K562 (cell line): ENCODE measurements at places on chromosomes 6 and 20. TPM values are rescaled to one million over a fixed set of nuclear protein-coding genes. Genes with fewer than 3 reads are reported as not detected.

DNA sequence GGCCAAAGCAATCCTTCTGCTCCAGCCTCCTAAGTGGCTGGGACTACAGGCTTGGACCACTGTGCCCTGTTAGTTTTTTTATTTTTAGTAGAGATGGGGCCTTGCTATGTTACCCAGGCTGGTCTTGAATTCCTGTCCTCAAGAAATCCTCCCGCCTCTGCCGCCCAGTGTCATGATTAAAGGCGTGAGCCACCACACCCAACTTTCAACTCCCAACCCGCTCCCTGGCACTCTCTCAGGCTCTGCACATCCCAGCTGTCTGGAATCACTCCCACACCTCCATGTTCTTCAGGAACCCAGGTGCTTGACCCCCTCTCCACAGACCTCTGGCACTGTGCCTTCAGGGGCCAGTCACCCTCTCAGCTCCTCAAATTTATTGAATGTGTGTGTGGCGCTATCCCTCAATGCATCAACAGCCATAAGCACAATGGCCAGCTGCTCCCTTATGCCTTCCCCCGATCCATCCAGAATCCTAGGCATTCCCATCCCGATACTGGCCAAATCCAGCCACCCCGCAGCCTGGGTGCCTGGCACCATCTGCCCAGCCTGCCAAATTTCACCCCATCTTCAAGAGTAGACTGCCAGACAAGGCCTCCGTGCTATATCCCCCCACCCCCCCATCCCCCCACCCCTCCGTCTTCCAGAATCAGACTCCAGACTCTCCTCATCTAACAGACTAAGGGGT is 647 bp upstream of the POU5F1 start:
- DNase-seq: no peak
- H3K27ac ChIP-seq: no peak overlapping the region
- H3K4me1 ChIP-seq: peaks cover 24% of the 10 kb centered on the region
- no peaks in the 10 kb centered on the region for H3K36me3 ChIP-seq

- H3K4me1 ChIP-seq: no peaks in the 10 kb centered on the region; the same call in 1 of the 2 replicates
- H3K27ac ChIP-seq: no peak overlapping the region
- DNase-seq: no peak
- H3K36me3 ChIP-seq: peaks cover 70% of the 10 kb centered on the region
- H3K27me3 ChIP-seq: no peaks in the 10 kb centered on the region
Measured at GRCh38 chr20:48984575-48985219, 61.4 kb upstream of the CSE1L start.

GRCh38 chr20:51284871-51285270 is 257.6 kb downstream of the NFATC2 start:
- no peak for DNase-seq
- H3K4me3 ChIP-seq: no peak overlapping the region
- no peaks in the 10 kb centered on the region for H3K36me3 ChIP-seq
- H3K4me1 ChIP-seq: no peaks in the 10 kb centered on the region

DNA sequence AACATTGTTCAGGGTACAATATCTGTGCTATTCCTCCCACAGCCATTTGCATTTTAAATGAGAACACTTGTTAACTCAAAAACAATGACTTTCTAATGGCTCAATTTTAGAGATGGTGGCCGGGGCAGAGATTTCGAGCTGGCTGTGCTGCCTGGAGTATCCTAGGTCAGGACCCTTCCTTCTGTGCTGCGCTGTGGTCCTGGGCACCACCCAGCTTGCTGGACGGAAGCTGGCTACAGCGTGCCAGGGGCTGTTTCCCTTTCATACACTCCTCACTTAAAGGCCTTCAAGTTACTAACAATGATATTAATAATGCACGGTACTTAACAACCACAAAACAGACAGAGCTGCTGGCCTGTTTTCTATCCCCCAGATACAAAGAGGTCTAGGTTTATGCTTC is 194.4 kb upstream of the CST7 start:
- DNase-seq: no peak
- H3K4me1 ChIP-seq: no peaks in the 10 kb centered on the region
- H3K4me3 ChIP-seq: no peak overlapping the region
- H3K36me3 ChIP-seq: no peaks in the 10 kb centered on the region
- no peak overlapping the region for H3K27ac ChIP-seq

- peaks cover 73% of the 10 kb centered on the region for H3K36me3 ChIP-seq
- H3K4me3 ChIP-seq: no peak overlapping the region
- H3K27ac ChIP-seq: no peak overlapping the region
- no peaks in the 10 kb centered on the region for H3K27me3 ChIP-seq
- peaks cover 8% of the 10 kb centered on the region; the same call in 2 of the 3 replicates for H3K4me1 ChIP-seq
- DNase-seq: no peak
Measured at GRCh38 chr6:126030045-126030444, 43.7 kb downstream of the TRMT11 start.

- H3K4me3 ChIP-seq: no peak overlapping the region
- peaks cover 44% of the 10 kb centered on the region for H3K4me1 ChIP-seq
- H3K36me3 ChIP-seq: peaks cover 12% of the 10 kb centered on the region; the same call in 1 of the 3 replicates
- H3K27ac ChIP-seq: peak overlapping the region; percentile 13; the same call in 2 of the 3 replicates
- no peaks in the 10 kb centered on the region for H3K27me3 ChIP-seq
Measured at GRCh38 chr20:50635676-50636600, 55.4 kb downstream of the RIPOR3 start.

- H3K4me3 ChIP-seq: no peak overlapping the region
- no peaks in the 10 kb centered on the region for H3K27me3 ChIP-seq
- no peak overlapping the region for H3K27ac ChIP-seq
- H3K36me3 ChIP-seq: no peaks in the 10 kb centered on the region
- no peak for DNase-seq
- H3K4me1 ChIP-seq: peaks cover 3% of the 10 kb centered on the region; the same call in 2 of the 3 replicates
Measured at GRCh38 chr20:10454151-10454750, 19.1 kb downstream of the SLX4IP start.

DNA sequence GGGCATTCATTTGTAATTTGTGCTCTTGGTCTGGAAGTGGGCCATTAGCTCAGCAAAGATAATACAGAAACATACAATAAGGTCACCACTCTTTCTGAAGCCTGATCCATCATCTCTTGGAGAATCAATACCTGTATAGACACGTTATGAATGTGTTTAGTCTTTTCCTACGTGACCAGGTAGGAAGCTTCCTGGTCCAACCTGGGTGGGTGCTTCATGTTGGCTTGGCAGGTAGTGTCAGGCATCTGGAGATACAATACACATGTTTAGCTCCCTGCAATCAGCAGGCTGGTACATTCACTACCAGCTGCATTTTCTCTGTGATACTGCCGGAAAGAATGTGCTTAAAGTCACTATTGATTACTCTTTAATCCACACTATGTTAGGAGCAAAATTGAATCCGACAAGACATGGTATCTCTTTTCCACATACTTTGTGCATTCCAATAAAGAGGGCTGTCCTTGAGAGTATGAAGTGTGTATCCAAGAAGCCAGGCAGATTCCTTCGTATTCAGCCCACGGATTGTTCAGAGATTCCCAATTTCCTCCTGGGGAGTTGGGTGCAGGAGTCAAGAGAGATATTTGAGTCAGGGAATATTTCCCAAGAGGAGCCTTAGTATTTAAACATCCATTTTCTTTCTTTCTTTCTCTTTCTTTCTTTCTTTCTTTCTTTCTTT is 49.9 kb upstream of the RANBP9 start:
- H3K27me3 ChIP-seq: no peaks in the 10 kb centered on the region
- H3K27ac ChIP-seq: no peak overlapping the region
- H3K4me3 ChIP-seq: no peak overlapping the region
- peaks cover 2% of the 10 kb centered on the region; the same call in 1 of the 3 replicates for H3K4me1 ChIP-seq

DNA sequence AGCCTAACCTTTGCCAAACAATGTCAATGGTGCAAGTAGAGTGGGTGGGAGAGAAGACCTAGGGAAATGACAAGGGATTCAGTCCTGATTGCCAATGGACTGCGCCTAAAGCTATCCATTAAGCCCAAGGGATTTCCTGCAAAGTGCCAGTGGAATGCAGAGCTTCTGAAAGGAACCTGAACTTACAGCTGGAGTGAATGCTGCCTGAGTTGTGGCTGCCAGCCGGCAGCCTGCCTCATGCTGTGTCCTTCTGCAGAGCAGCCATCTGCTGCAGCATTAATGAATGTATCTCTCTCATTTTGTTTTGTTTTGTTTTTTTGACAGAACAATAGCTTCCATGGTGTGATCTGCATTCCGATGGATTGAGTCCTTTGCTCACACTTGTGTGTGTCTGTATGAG is 44.7 kb downstream of the SLC35F1 start:
- DNase-seq: no peak
- no peaks in the 10 kb centered on the region for H3K4me1 ChIP-seq
- H3K27me3 ChIP-seq: no peaks in the 10 kb centered on the region
- no peaks in the 10 kb centered on the region for H3K36me3 ChIP-seq

GRCh38 chr6:169083508-169083874 is 170.2 kb downstream of the THBS2 start:
- DNase-seq: no peak
- no peak overlapping the region for H3K27ac ChIP-seq
- H3K36me3 ChIP-seq: no peaks in the 10 kb centered on the region
- no peaks in the 10 kb centered on the region for H3K4me1 ChIP-seq
- H3K4me3 ChIP-seq: no peak overlapping the region

GRCh38 chr6:166394036-166394892 is 11.5 kb upstream of the MPC1 start:
- no peaks in the 10 kb centered on the region for H3K36me3 ChIP-seq
- peaks cover 80% of the 10 kb centered on the region for H3K27me3 ChIP-seq
- H3K4me1 ChIP-seq: no peaks in the 10 kb centered on the region
- H3K27ac ChIP-seq: no peak overlapping the region
- no peak overlapping the region for H3K4me3 ChIP-seq

- no peaks in the 10 kb centered on the region for H3K36me3 ChIP-seq
- H3K4me1 ChIP-seq: no peaks in the 10 kb centered on the region
- H3K27me3 ChIP-seq: no peaks in the 10 kb centered on the region
- H3K4me3 ChIP-seq: no peak overlapping the region
Measured at GRCh38 chr6:1958257-1958656, 287.1 kb downstream of the GMDS start.

DNA sequence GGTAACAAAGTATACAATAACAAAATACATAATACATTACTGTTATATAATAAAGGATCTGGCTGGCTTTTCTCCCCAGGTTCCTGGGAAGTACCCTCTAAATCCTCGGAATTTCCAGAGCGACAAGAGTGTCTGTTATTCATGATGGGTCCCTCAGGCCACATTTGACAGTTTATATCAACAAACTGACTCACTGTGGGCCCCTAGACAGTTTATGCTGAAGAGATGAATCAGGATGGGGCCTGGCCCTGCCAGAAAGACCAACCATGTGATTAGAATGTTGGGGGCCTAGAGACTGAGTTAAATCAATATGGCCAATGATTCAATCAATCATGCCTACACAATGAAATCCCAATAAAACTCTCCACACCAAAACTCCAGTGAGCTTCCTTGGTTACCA is 13.5 kb downstream of the USP45 start:
- no peak overlapping the region for H3K4me3 ChIP-seq
- H3K4me1 ChIP-seq: no peaks in the 10 kb centered on the region
- no peak for DNase-seq
- H3K36me3 ChIP-seq: peaks cover 83% of the 10 kb centered on the region

DNA sequence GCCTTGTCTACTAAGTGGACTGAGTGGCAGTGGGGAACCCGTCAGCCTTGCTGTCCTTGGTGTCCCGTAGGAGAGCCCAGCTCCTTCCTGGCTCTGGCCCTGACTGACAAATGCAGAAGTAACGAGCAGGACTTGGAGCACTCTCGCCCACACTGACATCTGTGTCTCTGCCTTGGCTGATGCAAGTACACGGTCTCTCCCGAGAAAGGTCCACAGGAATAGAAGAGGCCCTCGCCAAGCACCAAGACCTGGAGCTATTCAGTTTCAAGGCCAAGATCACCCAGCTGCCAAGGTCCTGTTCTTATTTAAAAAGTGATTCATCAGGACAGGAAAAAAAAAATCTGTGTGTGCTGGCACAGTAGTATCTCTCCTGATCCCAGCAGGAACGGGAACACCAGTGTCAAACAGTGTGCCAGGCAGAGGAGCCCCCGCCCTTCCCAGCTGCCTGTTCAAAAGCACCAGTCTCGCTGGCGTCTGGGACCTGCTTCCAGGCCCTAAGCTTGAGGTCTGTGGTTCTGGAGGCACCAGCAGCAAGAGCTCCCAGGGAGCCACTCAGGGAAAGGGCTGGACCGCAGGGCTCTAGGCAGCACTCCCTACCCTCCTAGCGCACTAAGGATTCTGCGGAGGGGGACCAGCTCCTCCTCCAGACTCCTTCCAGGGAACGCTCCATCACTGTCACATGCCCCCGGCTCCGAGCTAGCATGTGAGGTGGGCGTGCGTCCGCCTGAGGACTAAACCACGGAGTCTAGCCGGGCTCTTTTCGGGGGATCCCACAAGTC is 376.9 kb downstream of the RNGTT start:
- H3K36me3 ChIP-seq: no peaks in the 10 kb centered on the region
- H3K27me3 ChIP-seq: peaks cover 45% of the 10 kb centered on the region
- DNase-seq: no peak
- H3K4me3 ChIP-seq: no peak overlapping the region
- no peaks in the 10 kb centered on the region for H3K4me1 ChIP-seq

GRCh38 chr20:61706259-61706961 is 359.3 kb downstream of the TAF4 start:
- H3K4me3 ChIP-seq: no peak overlapping the region
- no peaks in the 10 kb centered on the region for H3K4me1 ChIP-seq
- H3K27ac ChIP-seq: no peak overlapping the region
- H3K36me3 ChIP-seq: no peaks in the 10 kb centered on the region
- no peak for DNase-seq

KIF13A gene
- 30.1 and 33.8 TPM in 2 replicates for total RNA-seq

PDE7B gene
- not detected in 2 replicates for total RNA-seq

BPI gene
- not detected in 2 replicates for total RNA-seq

PRPF6 gene
- total RNA-seq: 79.5 and 83.2 TPM in 2 replicates

PRND gene
- not detected in 2 replicates for total RNA-seq

TOMM6 gene
- total RNA-seq: 677 and 726 TPM in 2 replicates
